ENCODE measurements at places on chromosomes 2 and 18. TPM values are rescaled to one million over a fixed set of nuclear protein-coding genes. Genes with fewer than 3 reads are reported as not detected.

Gene STRADB
- 35.4 TPM for total RNA-seq

DNA sequence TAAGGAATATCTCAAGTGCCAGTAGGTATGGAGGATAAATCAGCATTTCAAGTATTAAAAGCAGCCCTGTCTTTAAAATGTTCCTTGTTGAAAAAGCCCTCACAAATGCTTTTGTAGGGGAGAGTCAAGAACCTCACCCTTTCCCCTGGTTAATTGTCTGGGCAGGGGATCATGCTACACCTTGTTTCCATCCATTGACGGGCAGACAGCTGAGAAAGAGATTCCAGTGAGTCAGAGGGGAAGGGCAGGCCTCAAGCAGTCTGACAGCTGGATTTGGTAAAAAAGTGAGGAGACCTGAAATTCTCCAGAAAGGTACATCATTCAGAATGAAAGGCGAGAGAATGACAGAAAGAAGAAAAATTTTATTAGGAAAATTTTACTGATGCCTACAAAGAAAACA, 203.2 kb upstream of the CYP26B1 start:
- DNase-seq, result no peak

GRCh38 chr2:35415282-35415681, 940.3 kb upstream of the CRIM1 start:
- no peak for DNase-seq

DNA sequence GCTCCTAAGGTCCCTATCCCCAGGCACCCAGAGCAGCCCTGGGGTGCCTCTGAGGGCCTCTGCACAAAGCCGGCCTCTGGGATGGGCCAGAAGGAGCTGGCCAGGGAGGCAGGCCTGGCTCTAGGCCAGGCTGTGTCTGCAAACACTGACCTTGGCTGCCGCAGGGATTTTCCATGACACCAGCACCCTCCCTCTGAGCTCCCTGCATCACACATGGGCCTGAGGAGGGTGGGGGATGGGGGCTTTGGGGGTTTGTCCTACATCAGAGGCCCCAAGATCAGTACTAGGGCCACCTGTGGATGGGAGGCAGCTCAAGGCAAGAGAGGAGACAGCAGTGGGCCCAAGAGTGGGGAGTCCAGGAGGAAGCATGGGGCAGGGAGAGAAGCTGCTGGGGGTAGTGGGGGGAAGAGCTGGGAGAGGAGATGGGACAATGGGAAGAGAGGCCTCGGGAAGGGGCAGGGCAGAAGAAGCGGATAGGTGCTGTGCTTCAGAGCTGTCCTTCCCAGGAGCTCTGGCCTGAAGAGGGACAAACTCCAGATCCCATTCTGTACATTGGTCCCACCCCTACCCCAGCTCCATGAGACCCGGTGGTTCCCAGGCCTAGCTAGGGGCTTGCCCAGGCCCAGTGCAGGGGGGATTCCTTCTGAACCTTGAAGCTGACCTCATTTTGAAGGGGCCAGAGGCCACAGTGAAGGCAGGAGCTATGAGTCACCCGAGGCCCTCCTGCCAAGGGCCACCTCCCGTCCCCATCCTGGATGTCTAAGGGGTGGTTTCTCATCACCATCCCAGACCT, 28.0 kb downstream of the KCNK3 start:
- peak; percentile 94 for DNase-seq

DNA sequence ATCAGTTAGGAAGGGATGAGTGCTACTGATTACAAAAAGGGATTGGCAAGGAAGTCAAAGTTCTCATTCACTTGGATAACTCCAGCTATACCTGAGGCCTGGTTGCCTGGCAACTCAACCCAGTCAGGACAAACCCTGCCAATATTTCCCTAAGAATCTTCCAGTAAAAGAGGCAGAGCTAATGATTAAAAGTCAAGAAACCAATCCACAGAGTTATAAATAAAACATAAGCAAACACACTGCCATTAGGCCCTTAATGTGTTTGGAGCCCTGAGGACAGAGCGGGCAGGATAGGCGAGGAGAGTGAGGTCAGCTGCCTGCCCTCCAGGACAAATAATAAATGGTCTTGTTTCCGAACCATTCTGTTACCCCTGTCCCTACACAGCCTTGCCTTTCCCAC, 215.6 kb upstream of the NABP1 start:
- no peak for DNase-seq

Gene ZBTB7C
- 2.0 TPM for total RNA-seq

DNA sequence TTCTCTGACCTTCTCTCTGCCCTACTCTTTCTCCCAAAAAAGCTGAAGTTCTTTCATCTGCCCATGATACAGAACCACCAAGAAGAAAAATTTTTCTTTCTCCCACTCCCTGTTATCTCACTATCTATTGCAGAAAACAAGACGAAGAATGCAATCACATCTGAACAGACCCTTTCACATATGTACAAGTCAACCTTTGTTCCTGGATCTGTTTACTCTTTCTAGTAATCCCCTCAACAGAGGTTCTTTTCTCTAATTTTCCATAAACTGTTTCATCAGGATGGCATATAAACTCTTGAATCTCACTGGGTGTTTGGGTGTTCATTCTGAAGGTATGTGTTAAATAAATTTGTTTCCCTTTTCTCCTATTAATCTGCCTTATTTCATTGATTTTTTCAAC, 1262.7 kb upstream of the NRXN1 start:
- no peak for DNase-seq

DNA sequence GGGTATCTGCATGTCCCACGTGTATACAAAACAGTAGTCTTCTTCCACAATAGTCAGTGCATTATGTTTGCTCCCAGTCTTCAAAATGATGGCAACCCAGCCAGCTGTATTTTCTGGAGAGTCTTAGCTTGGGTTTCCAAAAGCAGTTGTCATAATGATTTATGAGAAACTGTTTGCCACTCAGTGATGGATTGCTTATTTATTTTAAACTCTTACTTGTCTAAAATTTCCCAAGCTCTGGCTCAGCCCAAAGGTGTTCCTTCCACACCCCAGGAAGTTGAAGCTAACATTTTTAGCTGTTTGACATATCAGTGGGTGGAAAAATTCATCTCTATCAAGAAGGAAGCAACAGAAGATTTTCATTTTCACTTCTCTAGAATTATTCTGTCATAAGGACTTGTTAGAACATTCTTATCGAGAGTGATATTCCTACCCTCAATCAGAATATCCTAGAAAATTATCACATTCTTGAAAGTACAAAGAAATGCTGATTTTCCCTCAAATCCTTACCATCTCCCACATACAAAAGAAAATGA, 78.8 kb downstream of the ASAP2 start:
- no peak for DNase-seq

Gene COL4A4
- 15.6 TPM for total RNA-seq

- DNase-seq, result peak; percentile 81
These were observed 11.1 kb upstream of the KLHL30 start for GRCh38 chr2:238127165-238128060.

DNA sequence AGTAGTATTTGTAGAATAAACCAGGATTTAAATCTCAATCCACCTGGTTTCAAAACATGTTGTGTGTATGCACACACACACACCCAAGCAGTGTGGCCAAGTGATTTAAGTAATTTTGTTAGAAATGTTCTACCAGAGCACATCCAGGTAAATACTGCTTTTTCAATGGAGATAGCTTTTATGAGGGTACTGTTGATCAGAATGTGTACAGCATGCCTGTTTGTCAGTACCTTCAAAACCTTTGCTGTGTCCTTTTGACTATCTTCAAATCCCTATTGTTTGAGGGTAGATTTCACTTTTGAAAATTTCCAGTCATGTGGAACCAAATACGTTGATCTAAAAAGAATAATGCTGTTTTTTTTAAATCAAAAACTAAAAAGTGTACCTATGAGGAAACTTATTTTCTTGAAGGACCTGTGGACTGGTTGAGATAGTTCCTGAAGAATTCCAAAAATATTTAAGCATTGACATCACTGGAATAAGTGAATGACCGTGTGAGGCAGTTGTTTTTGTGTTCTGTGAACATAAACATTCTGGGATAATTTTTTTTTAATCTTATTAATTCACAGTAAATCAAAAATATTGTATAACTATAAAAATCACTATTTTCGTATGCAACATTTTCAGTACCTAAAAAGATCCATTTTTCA, 70.9 kb downstream of the PTRHD1 start:
- no peak for DNase-seq

DNA sequence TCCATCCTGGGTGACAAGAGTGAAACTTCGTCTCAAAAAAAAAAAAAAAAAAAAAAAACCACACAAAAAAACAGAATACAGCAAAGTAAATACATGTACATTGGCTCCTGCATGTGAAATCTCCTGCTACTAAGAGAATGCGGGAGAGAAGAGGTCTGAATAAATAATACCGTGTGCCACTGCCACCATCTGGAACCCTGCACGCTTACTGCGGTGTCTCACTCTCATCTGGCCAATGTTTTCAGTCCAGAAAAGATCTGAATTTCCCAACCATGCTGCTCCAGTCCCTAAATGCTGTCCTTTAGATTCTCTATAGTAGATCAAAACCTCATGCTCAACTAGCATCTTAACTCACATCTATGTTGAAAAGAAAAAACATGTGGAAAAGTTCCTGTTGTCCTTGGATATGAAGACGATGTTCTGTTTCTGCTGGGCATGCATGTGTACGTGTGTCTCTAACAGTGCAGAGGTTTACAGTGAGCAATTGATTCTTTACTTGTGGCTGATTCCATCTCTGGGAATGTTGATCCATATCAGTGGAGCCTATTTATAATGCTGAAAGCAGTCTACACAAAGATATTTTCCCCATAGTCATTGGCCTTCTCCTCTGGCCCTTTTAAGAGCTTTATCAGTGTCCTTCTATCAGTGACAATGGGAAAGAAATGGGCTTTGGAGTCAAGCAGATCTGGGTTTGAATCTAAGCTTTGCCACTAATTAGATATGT, 11.9 kb downstream of the STON1 start:
- no peak for DNase-seq

DNA sequence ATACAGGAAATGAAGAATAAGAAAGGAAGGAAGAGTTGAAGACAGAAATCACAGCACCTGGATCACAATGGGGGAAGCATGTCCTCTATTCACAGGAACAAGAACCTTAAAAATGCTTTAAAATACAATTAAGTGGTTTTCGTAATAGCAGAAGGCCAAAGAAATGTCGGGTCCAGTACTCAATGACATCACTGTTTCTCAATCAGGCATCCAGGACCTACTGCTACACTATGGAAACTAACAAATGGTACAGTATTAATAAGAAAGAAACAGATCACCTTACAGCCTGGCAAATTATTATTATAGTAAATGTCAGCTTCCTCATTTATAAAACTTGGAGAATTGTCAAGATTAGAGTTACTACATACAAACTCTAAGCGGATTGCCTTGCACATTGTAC, 15.8 kb downstream of the HNRNPLL start:
- DNase-seq, result no peak

DNA sequence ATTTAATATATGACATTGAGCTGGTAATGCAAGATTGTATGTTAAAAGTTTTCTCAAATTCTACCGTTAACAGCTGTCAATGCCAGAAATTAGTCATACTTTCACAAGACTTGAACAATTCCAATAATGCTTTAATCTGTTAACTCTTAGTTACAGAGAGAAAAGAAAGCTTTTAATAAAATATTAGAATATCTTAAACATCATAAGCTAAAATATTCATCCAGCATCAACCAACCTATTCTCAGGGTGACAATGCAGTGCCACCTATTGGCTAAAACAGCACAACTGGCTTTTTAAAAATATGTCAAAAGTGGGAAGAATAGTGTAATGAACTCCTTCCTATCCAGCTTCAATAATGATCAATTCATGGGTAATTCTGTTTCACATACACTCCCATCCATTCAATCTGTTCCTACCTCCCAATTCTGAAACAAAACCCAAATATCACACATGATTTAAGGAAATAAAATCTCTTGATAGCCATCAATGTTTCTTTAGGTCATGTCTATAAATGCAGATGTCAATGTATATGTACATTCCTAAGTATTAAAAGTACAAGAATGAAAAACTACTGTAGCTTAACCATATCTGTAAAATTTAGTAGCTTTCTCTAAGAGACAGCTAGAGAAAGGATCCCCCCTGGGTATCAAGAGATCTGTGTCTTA, 79.8 kb upstream of the CCDC141 start:
- DNase-seq, result no peak

DNA sequence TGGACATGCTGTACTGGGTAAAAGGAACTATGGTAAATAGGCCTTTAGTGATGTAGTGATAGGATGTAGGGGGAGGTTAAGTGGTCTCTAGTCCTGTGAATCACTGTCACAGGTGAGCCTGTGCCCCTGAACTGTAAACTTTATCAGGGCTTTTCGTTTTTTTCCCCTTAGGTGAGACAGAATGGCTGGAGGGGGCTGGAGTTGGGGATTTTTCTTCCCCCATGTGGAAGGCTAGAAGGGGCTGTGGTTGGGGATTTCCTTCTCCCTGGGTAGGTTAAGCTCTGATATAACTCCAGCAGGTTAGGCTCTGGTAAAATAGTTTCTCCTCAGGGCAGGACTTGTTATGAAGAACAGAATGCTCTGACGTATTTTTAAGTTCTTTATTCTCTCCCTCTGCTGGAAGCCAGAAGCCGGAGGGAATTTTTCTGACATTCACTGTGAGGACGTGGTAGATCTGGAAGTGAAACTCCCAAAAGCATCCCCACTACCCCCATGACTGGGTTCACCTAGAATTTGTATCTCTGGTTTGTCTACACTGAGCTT, 28.5 kb downstream of the PIKFYVE start:
- no peak for DNase-seq

Gene DSG1
- total RNA-seq, result 0.89 TPM

DNA sequence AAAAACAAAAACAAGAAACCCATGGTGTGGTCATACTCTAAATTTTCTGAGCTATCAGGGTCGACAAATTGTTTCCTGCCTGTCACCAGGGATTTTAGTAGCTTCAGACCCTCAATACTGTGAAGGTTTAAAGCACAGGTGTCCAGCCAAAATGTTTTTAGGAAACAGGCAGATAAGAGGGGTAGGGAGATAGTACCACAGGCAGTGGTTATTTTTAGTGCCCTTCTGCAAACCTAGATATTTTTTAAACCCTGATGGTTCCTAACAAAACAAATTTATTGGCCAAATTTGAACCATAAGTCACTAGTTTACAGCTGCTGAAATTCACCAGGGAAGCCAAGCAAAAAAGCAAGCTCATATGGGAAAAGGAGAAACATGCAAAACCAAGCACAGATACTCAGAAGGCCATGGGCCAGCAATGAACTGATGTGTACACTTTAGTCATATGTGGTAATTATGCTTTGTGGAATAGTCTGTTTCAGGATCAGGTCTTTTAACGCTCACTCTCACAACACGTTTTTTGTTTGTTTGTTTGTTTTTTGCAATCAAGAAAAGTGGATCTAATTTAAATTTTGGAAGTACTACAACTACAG, 156.8 kb upstream of the STK17B start:
- no peak for DNase-seq

Gene PRKAG3
- not detected for total RNA-seq

Gene CNTNAP5
- not detected for total RNA-seq

Gene CRYBA2
- total RNA-seq, result not detected

DNA sequence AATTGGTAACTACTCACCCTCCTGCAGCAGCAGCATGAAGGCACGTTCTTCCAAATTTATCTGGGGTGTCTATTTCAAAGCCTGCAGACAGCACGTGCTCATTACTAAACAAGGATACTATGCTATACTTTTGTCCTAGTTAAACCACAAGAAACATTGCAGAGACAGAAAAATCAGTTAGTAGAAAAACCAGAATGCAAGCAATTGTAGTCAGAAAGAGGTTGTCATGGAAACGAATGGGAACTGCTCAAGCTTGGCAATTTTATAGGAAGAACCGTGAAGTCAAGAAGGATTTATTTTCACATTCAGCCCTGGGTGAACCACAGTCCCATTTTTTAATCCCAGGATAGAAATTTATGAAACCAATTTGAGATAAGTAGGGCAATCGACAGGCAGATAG, 162.2 kb upstream of the PGAP1 start:
- DNase-seq, result no peak

Data from right cardiac atrium (tissue), 5 donors.